ENCODE measurements at places on chromosomes 11 and 22.

- DNase-seq, result no peak
Observed at GRCh38 chr11:12069066-12069676, 41.2 kb upstream of the MICAL2 start.

- DNase-seq, result no peak
Observed at GRCh38 chr11:561148-562003, 606 bp downstream of the RASSF7 start.

- DNase-seq, result no peak
Observed at GRCh38 chr11:115221461-115222069, 282.6 kb downstream of the CADM1 start.

GRCh38 chr11:44628730-44629700 is 63.6 kb downstream of the CD82 start:
- no peak for DNase-seq

DNA sequence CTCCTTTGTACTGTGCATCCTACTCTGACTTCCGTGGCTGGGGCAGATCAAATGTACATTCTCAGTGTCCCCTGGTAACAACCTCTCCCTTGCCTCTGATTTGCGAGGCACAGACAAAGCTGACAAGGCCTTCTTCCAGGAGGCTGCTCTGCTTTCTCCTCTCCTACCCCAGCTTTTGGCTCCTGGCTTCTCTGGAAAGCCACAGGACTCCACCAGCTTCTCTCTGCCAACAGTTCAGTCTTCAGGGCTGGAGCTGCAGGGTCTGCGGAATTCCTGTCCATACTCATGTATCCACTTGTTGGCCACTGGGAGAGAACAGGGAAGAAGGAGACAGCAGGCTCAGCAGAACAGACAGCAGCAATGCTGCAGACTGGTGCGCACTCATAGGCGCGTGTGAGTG is 44.4 kb downstream of the P4HA3 start:
- no peak for DNase-seq

- DNase-seq, result no peak
Observed at GRCh38 chr22:27666272-27666997, 135.1 kb downstream of the MN1 start.

GRCh38 chr22:32620992-32621391 is 146.4 kb downstream of the FBXO7 start:
- no peak for DNase-seq

GRCh38 chr11:134662629-134663360 is 250.8 kb upstream of the B3GAT1 start:
- no peak for DNase-seq

GRCh38 chr22:23237201-23237798 is 57.0 kb downstream of the BCR start:
- DNase-seq, result no peak
